ENCODE measurements at places on chromosomes 4 and X.

- no peak for DNase-seq
These were observed 411 bp upstream of the GPRASP1 start for GRCh38 chrX:102650903-102651241.

DNA sequence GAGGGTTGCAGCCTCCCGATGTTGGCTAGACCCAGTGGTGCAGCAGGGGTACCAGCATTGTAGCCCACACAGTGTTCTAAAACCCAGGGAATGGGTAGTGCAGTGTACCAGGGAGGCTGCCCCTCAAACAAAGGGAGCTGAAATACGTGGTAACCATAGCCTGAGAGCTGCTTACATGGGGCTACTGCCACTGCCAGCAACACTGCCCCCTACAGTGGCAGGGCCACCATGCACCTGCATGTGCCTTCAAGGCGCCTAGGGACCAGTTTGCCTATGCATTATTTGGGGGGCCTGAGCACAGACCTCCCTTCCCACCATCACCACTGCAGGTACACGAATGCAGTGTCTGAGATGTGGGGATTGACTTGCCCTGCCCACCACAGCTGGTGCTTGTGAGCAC lies 21.0 kb upstream of the BMP15 start:
- no peak for DNase-seq

DNA sequence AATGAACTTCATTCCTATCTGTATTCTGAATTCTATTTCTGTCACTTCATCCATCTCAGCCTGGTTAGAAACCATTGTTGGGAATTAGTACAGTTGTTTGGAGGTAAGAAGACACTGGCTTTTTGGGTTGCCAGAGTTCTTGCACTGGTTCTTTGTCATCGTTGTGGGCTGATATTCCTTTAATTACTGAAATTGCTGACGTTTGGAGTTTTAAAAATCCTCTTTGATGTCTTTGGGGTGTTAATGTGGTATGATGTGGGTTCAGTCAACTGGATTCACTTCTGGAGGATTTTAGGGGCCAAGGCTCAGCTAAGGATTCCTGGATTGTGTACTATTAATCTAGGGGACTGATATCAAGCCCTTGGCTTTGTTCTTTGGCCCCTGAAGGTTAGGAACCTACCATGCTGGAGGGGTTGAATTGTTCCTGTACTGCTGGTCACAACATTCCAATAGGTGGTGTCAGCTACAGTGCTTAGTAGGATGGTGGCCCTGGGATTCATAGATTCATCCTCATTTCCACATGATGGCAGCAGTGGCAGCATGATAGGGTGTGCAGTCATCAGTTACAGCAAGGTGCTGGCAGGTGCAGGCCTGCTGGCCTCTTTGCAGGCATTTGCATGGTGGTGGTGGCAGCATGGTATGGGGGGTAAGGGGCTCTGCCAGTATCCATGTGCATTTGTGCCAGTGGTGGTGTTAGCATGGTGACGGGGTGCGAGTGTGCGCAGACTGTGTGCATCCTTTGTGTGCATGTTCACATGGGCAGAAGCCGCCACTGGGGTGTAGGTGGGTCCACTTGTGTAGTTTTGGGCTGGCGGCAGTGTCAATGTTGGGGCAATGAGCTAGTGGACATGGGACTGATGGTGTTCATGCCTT lies 301.3 kb downstream of the TEX13C start:
- no peak for DNase-seq

DNA sequence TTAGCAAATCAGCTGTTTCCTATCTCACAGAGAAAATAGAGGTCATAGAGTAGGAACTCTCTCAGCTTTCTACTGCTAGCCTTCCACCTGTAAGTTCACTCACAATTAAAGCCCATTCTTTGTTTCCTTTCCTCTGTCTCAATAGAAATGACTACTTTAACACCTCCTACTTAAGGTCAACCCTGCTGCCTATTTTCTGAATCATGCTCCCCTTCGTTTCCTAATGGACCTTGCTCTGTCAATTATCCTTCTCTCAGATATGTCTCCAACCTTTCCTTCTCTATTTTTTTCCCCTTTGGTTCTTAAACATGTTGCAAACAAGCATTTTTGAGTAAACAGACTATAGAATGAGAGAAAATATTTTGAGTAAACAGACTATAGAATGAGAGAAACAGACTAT lies 5.1 kb upstream of the PAQR3 start:
- no peak for DNase-seq

- no peak for DNase-seq
These were observed 152.8 kb upstream of the CXorf51A start for GRCh38 chrX:146967306-146967705.

DNA sequence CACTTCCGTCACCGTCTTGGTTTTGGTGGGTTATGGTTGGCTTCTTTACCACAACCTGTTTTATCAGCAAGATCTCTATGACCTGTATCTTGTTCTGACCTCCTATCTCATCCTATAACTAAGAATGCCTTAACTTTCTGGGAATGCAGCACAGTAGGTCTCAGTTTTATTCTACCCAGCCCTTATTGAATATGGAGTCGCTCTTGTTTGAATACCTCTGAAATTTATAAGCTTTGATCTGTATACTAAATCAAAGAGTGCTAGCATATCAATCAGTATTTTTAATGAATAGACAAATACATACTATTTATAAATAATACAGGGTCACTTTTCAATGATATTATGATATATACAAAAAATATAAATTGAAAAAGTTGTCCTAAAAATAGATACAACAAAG lies 690.0 kb downstream of the TRAM1L1 start:
- no peak for DNase-seq

DNA sequence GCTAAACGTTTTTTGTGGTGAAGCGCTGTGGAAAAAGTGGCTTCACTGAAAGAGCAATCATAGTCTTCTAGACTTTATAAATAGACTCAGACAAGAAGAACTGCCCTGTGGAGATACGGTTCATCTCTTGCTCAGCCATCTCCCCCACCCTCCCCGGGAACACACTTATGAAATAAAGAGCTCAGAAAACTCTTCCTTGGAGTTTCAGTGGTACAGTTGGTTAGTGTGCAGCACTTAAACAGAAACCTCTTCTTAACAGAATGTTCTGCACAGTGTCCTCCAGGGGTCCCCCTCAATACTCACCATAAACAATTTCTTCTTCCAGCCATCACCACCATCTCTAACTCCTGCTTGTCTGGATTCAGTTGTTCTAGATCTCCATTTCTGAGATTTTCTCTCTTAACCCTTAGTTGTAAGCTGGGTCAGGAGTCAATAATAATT lies 313.0 kb downstream of the ARHGAP10 start:
- no peak for DNase-seq

DNA sequence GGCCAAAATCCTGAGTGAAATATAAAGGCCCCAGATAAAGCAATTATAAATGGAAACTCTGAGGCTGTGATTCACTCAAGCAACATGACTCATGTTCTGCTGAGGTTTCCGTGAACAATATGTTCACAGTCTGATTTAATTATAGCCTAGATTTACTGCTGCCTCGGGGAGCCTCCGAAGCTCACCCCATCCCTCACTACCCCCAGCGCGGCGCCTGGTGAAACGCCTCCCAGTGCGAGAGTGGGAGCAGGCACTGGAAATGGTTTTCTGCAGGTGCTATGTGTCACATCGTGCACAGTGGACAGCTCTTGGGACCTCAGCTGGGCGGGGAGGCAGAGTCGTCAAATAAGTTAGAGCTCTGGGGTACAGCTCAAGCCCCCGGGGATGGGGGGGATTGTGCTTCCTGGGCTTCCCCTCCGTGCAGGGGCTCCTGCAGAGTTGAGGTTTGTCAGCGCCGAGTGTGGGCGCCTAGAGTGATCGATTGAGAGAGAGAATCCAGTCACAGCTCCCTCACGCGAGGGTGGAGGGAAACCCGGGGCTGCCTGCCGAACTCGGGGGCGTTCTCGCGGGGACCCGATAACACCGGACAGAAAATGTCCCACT lies 110.6 kb downstream of the PHKA2 start:
- DNase-seq, result peak; percentile 59

- peak; percentile 11 for DNase-seq
These were observed 45.8 kb upstream of the PITX2 start for GRCh38 chr4:110668463-110669235.

DNA sequence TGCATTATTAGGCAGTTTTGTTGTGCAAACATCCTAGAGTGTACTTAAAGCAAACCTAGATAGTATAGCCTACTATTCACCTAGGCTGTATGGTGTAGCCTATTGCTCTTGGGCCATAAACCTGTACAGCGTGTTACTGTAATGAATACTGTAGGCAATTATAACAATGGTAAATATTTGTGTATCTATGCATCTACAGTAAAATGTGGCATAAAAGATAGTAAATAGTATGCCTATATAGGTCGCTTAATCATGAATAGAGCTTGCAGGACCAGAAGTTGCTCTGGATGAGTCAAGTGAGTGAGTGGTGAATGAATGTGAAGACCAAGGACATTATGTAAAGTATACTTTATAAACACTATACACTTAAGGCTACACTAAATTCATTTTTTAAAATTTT lies 16.6 kb downstream of the USO1 start:
- no peak for DNase-seq

DNA sequence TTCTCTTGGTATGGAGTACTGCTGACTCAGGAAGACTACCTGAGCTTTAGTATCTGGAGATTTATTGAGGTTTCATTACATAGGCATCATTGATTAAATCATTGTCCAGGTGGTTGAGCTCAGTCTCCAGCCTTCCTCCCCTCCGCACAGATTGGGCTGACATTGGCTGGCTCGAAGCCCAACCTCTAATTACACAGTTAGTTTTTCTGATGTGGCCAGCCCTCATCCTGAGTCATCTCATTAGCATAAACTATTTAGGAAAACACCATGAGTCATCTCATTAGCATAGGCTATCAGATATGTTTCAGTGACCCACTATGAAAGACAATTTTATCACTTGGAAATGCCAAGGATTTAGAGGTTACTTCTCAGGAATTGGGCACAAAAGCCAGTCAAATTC lies 93.9 kb upstream of the ANKRD50 start:
- DNase-seq, result no peak

DNA sequence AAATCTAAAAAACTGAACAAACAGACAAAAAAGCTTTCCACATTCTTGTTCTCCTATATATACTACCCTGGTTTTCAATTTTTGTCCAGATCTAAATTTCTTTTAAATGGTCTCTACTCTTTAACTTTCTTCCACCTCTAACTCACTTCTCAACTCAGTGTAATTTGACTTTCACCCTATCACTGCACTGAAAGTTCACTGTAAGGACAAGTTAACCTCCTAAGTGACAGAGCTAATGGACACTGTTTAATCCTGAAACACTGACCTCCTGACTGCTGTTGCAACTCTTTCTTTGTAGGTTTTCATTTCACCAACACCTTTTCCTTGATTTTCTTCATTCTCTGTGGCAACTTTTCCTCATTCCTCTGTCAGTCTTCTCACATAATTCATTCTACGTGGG lies 50.0 kb downstream of the ATOH1 start:
- DNase-seq, result no peak

DNA sequence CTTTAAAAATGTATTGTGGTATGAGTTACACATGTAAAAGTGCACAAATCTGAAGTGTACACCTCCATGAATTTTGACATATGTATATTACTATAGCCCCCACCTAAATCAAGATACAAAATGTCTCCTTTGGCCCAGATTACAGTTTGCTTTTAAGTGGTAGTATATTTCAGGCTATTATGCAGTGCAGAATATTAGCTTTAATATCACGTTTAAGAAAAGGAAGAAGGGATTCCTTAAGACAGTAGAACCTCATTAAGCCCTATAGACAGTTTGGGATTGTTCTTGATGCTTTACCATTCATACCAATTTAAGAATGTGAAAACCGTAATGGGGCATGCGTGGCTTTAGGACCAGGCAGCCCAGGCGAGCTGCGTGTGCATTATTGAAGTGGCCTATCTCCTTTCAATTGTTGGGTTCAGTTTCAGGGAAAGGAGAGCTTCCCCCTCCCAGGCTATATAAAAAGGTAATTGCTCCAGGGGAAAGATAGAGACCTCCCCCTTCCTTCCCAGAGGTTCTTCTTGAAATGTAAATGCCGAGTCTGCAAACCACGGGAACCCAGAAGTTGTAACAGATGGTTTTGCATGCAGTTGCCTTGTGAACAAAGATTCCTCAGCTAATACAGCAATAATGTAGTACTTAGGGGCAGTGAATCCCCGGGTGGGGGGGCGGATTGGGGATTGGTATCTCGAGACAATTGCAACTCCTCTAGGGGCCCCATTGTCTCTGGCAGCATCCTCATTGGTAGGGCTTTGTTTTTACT lies 106.1 kb downstream of the UCHL1 start:
- DNase-seq, result no peak

DNA sequence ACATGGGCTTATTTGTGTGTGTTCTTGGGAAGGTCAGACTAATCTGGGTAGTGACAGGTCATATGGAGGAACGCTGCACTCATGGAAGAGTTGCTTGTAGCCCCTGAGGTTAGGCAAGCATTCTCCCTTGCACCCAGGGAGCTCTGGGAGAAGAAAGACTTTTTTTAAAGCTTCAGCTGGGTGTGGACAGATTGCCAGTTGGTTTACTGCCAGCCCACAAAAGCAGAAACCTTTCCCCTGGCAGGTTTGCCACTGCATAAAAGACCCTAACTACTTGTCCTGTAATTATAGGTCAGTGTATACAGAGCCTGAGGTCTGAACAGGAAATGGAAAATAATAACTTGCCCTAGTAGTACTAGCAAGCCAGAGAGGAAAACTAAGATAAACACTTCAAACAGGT lies 7.4 kb upstream of the NFKB1 start:
- DNase-seq, result no peak

- DNase-seq, result no peak
These were observed 529.4 kb upstream of the AMOT start for GRCh38 chrX:113370006-113370405.

DNA sequence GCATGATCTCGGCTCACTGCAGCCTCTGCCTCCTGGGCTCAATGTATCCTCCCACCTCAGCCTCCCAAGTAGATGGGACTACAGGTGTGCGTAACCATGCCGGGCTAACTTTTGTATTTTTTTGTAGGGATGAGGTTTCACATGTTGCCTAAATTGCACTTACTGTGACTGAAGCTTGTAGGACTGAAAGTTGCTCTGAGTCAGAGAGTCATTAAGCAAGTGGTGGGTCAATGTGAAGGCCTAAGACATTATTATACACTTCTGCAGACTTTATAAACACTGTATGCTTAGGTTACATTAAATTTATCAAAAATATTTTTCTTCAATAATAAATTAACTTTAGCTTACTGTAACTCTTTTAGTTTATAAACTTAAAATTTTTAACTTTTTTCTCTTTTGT lies 170.2 kb downstream of the FAT4 start:
- DNase-seq, result no peak

DNA sequence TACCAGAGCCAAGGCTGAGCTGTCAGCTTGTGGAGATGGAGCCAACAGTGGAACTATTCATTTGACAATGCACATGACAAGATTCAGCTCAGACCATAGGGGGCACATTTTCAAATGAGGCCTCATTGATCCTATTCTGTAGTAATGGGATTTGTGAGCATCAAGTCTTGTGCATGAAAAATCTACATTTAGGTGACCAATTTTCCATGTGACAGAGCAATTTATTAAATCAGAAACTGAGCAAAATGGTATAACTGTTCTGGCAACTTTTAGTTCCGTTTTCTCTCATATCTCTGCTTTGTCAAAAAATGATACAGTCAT lies 108.5 kb upstream of the PCDH18 start:
- DNase-seq, result no peak

DNA sequence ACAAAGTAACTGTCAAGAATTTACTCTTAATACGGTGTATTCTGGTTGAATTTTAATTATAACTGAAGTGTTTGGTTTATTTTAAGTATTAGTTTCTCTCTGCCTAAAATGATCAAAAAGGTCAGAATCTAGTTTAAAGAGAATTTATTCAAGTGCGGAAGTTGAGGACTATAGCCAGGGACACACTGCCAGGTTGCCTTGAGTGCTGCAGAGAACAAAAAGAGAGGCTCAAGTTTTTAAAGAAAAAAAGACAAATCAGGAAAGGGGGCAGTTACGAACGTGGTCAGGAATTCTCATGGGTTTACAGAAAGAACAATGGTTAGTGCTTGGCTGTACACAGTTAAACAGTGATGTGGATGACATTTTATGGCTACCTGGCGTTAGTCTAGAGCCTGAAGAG lies 81.3 kb downstream of the SNX25 start:
- DNase-seq, result no peak
